ENCODE measurements at places on chromosomes 11 and 22. TPM values are rescaled to one million over a fixed set of nuclear protein-coding genes. Genes with fewer than 3 reads are reported as not detected.

DNA sequence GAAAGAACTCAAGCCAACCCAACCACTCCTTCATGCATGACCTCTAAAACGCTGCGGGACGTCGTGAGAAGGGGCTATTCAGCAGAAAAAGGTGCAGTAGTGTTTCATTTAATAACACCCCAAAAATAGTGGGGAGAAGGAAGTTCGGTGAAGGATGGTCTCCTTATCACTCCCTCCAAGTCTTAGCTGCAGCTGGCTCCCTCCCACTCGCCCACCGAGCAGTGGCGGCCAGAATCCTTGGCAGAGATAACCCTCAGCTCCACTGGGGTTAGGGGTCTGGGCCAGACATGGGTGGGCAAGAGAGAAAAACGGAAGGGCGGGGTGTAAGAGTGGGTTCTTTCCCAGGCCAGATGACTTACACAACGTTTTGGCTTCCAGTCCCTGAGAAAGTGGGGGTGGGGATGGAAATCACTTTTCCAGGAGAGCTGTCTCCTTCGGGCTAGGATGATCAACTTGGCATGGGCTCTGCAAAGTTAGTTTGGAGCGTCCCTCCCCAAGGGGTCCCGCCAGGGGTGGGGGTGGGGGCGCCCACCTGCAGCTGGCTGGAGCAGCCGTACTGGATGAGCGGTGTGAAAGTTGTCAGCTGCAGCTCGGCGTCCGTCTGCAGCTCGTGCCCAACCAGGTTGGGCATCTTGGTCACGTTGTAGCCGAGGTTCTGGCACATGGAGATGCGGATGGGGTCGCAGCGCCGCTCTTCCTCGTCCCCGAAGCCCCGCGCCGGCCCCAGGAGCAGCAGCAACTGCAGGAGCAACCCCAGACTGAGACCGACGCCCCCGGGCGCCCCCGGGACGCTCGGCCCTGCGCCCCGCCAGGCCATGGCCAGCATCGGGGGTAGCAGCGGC, 705 bp downstream of the FZD4 start:
- peak; percentile 72 for DNase-seq

DNA sequence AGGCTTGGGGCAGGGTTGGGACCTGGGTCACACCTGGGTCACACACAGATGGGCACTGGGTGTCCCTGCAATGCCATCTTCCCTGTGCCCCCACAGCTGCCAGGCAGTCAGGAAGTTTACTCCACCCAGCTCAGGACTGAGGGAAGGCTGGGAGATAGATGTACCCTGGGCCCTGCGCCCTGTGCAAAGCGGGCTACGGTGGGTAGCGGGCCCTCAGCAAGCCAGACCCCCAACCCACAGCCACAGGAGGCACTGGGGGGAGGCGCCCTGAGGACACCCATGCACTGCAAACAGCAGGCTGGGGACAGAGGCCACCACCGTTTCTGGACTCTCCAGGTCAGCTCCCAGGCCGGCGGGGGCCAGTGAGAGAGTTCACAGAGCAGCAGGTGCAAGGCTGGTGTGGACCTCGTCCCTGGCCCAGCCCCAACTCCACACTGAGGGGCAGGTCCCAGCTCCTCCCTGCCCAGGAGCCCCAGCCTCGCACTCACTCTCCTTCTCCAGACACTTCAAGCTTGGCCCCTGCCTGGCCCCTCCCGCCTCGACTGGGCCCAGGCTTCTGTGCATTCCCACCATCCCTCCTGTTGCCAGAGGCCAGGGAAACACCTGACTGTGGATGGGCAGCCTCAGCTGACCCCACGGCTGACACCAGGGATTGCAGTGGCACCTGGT, 4.9 kb downstream of the DUSP8 start:
- peak; percentile 71 for DNase-seq

Gene CFAP300
- 5.1 TPM for total RNA-seq

DNA sequence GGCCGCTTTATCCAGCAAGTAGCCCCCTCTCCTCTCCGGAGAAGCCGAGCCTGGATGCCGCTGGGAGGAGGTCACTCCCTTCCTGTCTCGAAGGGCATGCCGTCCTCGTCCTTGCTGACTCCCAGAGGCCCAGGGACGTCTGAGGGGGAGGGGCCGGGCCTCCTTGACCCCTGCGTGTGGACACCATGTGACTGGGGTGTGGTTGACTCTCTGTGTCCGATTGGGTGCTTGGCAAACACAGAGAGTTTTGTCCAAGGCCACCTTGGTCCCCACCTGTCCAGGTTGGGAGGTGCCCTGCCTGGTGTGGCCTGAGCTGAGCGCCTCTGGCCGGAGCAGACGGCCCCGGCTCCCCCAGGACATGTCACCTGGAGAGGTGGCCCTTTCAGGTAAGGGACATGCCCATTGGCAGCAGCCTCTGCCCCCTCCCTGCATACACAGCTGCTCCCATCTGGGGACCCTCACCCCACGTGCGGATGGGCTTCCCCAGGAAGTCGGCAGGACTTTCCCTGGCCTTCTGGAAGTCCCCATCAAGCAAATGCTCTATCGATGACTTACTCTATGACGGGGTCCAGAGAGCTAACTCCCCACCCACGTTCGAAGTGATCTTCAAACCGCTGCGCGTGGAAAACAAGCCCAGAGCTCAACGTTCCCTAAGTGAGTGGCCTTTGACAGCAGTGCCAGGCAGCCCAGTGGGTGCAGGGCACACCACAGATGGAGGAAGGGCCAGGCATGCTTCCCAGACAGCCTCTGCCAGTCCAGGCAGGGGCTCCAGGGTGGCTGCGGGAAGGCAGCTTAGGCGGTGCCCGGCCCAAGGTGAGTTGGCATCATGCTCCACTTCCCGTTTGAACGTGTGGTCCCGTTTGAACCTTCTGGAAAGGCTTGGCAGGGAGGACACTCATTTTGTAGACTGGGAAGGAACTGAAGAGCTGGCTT, at the start of gene SMIM38:
Gene SMIM38 (plus strand): TSS at position 634 of the 933 bp plus-strand sequence. CDS start 1,912 bp downstream, outside the sequence.
- no peak for DNase-seq

Gene SCUBE2
- total RNA-seq: 22.9 TPM

DNA sequence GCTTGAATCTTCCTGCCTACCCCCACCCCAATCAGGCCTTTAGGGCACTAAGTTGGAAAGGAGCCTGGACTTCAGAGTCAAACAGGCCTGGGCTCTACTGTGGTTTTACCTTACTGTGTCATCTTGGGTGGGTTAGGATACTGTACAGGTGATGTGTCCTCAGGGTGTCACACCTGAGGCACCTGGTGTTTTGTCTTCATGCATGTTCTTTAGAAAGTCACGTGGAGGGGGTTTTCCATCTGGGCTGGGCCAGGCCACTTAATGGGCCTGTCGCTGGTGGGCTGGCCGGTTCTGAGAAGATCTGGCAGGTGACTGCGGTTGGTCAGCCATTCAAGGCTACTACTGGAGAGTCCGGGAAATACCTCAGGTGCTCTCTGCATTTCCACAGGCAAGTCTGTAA, 92.6 kb downstream of the SWAP70 start:
- DNase-seq: no peak

DNA sequence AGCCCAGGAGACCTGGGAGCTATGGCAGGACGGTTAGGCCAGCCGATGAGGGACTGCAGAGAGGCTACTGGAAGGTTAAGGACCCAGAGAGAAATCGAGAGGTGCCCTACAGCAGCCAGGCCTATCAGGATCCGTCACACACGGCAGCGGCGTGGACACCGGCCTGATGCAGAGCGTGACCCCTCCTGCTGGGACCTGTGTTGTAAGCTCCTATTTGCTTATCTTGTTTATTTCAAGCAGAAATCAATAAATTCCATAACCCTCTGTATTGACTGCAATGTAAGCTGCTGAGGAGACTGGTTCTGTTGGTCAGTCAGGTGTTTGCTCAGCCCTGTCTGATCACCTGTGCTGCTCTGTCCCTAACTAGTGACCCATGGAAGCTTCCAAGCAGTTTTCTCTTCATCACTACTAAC, 39.9 kb downstream of the PPP2R1B start:
- no peak for DNase-seq

Gene APLNR
- 0.71 TPM for total RNA-seq

GRCh38 chr11:70040869-70041501, 37.1 kb upstream of the ANO1 start:
- no peak for DNase-seq

GRCh38 chr11:106988151-106989077, 29.9 kb downstream of the GUCY1A2 start:
- DNase-seq: no peak

Gene LMNTD2
- 0.66 TPM for total RNA-seq

DNA sequence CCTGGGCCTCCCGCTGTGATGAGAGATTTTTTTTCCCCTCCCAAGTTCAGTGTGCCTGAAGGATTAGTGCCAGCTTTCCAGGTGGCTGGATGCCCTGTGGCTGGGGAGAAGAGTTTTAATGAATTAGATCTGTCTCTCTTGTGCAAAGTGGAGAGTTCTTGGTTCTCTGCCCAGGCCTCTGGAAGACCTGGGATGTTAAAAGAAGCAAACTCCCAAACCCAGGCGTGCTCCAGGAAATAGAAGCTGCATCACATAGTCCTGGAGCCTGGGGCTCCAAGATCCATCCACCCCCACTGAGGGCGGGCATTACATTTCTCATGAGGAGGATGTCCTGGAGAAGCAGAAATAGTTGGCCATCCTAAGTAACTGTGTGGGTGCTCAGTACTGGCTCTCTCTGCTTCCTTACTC, 30.6 kb downstream of the SDHAF2 start:
- DNase-seq: peak; percentile 91

DNA sequence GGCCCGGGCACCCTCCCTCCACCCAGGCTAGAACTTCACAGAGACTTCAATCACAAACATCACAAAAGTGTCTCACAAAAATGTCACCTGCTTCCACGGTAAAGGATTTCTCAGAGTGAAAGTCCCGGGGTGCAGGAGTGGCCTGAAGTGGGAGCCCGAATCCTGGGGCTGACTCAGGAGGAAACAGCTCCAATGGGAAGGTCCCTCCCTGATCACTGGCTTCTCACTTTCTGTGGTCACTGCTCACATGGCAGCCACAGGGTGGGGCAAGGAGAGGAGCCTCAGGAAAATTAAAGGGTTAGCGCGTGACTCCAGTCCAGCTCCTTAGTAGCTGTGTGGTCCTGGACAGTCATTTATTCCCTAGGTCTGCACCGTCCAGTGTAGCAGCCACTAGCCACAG, 564.5 kb upstream of the B3GAT1 start:
- DNase-seq: no peak

DNA sequence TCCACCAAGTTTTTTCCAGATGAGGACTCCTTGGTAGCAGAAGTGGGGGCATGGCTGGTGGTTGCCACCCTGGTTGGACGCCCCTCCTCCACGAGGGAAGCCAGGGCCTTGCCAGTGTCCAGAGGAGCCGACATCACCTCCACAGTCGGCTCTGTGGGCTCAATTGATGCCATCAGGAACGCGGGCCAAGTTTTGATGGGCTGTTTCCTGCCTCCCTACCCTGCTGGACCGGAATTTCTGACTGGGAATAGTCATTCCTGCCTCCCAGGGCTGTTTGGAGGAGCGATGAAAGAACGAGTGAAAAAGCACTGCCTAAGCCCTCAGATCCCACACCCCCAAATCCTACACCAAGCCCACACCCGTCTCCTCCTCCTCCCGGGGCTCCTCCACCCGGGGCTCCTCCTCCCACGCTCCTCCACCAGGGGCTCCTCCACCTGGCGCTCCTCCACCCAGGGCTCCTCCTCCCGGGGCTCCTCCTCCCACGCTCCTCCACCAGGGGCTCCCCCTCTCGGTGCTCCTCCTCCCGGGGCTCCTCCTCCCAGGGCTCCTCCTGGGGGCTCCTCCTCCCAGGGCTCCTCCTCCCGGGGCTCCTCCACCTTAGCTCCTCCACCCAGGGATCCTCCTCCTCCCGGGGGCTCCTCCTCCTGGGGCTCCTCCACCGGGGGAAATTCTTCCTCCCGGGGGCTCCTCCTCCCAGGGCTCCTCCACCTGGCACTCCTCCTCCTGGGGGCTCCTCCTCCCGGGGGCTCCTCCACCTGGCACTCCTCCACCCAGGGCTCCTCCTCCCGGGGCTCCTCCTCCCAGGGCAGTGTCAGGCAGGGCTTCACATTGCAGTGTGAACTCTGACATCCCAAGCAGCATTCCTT, 10.0 kb upstream of the PRR5 start:
- no peak for DNase-seq

GRCh38 chr11:74139151-74139918, 31.5 kb downstream of the C2CD3 start:
- DNase-seq: no peak

Gene C11orf86
- not detected for total RNA-seq

DNA sequence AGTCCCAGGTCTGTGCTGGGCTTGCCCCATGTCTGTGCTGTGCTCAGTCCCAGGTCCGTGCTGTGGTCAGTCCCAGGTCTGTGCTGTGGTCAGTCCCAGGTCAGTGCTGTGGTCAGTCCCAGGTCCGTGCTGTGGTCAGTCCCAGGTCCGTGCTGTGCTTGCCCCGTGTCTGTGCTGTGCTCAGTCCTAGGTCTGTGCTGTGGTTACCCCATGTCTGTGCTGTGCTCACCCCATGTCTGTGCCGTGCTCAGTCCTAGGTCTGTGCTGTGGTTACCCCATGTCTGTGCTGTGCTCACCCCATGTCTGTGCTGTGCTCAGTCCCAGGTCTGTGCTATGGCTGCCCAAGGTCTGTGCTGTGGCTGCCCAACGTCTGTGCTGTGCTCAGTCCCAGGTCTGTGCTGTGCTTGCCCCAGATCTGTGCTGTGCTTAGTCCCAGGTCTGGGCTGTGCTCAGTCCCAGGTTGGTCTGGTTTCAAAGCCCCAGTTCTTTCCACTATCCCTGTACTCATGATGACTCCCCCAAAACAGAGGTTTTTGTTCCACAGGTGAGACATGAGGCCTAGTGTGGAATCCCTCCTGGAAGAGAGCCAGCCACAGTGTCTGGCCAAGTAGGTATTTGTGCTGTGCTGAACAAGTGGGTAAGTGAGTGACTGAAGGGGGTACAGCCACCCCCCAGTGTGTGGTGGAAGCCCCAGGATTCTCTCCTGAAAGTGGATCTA, 34.8 kb downstream of the IRAG1 start:
- peak; percentile 70 for DNase-seq

Gene C11orf58
- total RNA-seq: 222 TPM

- no peak for DNase-seq
These were observed 261.3 kb upstream of the LRRC4C start for GRCh38 chr11:41720761-41721160.

DNA sequence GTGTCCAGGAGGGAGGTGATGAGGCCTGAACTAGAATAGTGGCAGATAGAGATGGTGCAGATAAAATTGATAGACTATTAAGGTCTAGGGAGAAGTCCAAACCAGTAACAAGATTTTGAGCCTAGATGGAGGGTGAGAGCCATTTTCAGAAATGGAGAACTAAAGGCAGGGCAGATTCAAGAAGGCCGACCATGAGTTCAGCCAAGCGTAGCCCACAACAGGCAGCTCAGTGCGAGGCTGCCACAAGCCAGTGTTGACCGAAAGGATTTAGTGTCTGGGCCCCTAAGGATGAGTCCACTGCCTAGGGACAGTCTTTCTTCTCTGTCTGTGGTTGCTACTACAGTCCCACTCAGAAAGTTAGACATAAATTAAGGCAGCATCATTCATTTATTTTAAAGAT, 51.7 kb downstream of the PPP2R1B start:
- DNase-seq: no peak
